Left renal pelvis (tissue), 4 donors: ENCODE measurements at places on chromosomes 6 and 20. TPM values are rescaled to one million over a fixed set of nuclear protein-coding genes. Genes with fewer than 3 reads are reported as not detected.
A peak's percentile ranks its signal among the peaks of the same experiment; 100 is the strongest.

GRCh38 chr6:87661016-87661415, 41.0 kb downstream of the AKIRIN2 start:
- no peak for DNase-seq

DNA sequence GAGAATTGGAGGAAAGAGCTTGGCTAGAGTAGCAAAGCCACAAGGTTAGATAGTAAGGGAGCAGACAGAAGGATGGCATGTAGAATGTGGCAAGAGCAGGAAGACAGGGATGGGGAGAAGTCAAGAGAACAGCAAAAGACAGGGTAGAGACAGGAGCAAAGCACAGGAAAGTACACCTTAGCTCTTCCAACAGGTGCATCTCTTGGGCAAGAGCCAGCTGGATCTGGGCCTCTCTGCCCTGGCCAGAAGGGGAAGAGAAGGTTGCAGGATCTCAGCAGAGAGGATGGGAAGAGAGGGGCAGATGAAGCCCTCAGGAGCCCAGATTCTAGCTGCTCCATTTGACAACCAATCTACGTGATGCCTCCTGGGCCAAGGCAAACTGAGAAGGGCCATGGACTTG, 16.7 kb downstream of the SCUBE3 start:
- DNase-seq = no peak

DNA sequence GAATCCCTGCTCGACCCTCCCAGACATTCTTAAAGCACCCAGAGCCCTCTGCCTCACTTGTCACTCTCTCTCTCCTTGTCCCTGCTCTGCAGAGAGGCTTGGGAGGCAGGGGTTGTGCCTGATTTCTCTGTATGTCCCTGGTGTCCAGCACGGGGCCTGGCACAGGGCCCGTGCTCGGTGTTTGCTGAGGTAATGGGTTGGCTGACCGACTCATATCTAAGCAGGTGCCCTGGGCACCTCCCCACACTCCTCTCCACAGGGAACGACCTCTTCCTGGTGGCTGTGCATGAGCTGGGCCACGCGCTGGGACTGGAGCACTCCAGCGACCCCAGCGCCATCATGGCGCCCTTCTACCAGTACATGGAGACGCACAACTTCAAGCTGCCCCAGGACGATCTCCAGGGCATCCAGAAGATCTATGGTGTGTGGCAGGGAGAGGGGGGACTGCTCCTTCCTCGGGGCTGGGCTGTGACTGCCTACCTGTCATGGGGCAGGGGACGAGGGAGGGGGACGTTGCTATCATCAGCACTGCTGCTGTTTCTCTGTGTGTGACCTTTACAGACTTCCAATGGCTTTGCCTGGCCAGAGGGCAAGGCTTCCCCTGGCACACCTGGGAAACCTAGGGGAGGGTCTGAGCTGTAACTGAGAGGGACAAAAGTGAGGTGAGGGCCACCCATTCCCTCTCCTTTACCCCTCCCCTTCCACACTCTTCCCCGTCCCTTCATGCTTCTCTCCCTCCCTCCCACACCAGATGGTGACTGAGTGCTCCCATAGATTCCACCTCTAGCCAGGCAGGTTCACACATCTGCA, 14.2 kb downstream of the MMP24OS start:
- DNase-seq = no peak

DNA sequence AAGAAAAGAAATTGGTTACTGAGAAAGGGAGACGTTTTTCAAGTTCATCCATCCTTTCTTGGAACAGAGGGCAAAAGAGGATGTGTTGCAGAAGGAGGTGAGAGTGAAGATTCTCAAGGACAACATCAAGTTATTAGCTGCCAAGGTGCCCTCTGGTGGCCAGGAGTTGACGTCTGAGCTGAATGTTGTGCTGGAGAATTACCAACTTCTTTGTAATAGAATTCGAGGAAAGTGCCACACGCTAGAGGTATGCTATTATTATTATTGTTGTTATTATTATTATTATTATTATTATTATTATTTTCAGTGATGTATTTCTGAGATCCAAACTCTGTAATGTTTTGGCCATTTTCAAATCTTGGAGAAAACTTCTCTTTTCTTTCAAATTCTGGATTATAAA, 197.0 kb downstream of the UTRN start:
- peak; percentile 60 for DNase-seq

DNA sequence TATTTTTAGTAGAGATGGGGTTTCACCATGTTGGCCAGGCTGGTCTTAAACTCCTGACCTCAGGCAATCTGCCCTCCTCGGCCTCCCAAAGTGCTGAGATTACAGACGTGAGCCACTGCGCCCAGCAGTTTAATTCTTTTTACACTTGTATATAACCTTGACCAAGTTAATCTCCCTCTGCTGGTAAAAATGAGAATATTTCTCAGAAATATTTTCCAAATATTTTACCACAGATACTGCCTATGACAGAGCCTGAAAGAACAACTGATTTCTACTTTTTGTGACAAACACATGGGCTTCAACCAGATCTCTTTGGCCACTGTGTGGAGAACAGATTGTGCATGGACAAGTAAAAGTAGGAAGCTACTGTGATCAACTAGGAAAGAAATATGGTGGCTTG, 21.2 kb upstream of the NHSL1 start:
- DNase-seq = no peak

- DNase-seq = peak; percentile 33
Observed at GRCh38 chr6:73854998-73855718, 159.2 kb downstream of the CD109 start.

- DNase-seq = no peak
Observed at GRCh38 chr20:38127920-38128528, 37.0 kb downstream of the TGM2 start.

The CALHM5 gene
- 4.3 TPM for polyA plus RNA-seq

GRCh38 chr20:3121271-3121911, 36.9 kb upstream of the AVP start:
- DNase-seq = no peak

DNA sequence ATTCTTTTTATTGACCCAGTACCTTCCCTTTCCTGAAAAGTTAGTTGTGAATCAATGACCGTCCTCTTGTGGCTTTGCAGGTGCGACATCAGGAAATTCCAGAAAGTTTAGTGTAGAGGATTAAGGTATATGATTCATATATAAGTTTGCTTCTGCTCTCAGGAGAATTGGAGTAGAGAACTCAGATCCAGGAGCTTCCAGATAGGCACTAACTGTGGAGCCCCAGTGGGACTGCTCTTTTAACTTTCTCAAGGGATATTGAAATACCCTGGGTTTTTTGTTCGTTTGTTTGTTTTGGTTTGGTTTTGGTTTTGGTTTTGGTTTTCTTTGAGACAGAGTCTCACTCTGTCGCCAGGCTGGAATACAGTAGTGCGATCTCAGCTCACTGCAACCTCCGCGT, 9.5 kb downstream of the TAAR2 start:
- no peak for DNase-seq

DNA sequence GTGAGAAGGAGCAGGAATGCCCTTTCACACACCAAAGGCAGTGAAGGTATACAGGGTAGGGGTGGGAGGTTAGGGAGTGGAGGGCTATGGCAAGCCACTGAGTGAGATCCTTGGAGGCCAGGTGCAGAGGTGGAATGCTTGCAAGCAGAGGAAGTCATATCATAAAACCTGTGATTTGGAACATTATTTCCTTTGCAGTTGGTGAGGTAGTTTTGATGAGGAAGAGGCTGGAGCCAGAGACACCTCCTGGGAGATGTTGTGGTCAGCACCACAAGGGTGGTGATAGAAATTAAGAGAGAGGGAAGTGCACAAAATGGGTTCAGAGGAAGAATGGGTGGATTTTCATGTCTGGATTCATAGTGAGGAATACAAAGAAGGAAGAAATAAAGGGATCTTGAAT, 73.0 kb downstream of the PLCB4 start:
- no peak for DNase-seq

DNA sequence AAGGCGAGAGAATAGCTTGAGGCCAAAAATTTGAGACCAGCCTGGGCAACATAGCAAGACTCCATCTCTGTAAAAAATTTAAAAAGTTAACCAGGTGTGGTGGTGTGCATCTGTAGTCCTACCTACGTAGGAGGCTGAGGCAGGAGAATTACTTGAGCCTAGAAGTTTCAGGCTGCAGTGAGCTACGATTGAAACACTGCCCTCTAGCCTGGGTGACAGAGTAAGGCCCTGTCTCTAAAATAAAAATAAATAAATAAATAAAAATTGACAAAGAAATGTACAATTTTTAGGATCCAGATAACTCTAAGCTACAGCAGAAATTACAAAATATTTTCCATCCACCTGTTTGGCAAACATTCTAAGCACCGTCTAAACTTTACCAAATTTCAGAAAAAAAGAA, 941.0 kb upstream of the ADGRB3 start:
- no peak for DNase-seq

GRCh38 chr6:7185561-7185960, 77.8 kb downstream of the RREB1 start:
- DNase-seq = no peak

- DNase-seq = no peak
Observed at GRCh38 chr6:4351520-4352321, 216.3 kb upstream of the ECI2 start.

DNA sequence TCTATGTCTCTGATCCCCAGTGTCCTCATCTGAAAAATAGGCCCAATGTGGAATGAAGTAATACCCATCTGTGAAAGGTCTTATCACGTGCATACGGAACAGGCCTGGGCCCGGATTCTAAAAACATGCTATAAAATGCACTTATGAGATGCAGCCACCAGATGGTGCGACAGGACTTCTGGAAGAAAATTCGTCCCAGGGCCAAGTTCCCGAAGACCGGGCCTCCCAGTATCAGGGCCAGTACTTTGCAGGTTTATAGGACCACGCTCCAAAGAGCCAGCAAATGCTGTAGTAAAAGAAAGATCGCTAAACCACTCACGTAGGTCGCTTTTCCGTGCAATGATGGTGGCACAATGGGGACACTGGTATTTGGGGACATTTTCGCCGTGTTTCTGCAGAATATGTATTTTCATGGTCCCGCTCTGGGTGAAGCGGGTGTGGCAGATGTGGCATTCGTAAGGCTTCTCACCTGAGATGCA, 10.6 kb downstream of the CTCFL start:
- no peak for DNase-seq

DNA sequence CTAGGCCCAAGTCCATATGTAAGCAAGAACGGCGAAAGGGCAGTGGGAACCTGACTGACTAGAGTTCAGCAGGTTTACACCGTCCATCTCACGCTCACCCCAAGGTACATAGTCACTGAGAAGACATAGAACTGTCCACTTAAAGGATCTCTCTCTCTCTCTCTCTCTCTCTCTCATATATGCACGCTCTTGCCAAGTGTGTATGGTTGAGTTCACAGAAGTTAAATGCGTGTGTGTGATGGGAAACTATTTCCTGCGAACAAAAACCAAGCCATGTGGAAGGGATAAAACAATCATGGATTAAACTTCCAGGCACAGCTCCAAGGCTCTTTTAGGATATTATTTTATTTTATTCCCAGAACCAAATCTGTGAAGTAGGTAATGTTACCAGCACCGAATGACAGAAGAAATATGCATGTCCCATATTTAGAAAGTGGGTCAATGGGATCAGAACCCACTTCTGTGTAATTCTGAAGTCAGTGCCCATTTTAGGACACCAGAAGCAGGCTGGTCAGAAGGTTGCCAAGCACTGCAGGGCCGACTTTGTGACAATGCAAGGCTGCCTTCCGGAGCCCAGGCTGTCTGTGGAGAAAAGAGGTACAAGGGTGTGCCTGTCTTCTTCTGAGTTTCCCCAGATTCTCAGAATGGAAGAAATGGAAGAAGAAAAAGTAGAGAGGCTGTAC, 49.2 kb upstream of the MAP7 start:
- DNase-seq = no peak

- DNase-seq = no peak
Observed at GRCh38 chr6:168222115-168223043, 97.2 kb downstream of the DACT2 start.

The ABHD16B gene
- not detected for polyA plus RNA-seq

DNA sequence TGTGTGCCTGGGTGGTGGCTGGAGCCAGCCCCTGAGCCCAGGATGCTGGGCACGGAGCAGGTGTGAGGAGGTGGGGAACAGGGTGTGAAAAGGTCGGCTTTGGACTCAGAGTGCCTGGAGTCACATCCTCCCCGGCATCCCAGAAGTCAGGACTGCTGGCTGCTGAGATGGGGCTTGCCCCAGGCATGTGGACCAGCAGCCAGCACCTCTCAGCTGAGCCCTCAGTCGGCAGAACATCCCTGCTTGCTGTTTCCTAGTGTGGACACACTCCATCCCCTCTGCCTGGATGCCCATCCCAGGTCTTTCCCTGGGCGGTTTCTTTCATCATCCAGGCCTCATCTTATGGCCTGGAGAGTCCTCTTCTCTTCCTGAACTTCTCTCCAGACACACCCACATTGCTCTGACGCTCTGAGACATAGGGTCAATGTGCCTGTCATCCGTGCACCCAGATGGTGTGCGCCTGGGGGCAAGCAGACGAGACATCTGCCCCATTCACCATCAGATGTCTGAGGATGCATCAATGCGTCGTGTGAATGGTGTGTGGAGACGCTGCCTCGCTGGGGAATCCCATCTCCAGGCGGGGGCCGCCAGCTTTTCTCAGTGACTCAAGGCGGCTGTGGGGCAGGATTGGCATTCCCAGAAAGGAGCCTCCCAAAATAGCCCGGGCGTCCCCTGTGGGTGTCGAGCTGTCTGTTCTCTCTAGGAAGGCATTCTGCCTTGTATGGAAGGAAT, 104.2 kb downstream of the SYCP2 start:
- no peak for DNase-seq

The TAF8 gene
- polyA plus RNA-seq = 23.7 TPM

DNA sequence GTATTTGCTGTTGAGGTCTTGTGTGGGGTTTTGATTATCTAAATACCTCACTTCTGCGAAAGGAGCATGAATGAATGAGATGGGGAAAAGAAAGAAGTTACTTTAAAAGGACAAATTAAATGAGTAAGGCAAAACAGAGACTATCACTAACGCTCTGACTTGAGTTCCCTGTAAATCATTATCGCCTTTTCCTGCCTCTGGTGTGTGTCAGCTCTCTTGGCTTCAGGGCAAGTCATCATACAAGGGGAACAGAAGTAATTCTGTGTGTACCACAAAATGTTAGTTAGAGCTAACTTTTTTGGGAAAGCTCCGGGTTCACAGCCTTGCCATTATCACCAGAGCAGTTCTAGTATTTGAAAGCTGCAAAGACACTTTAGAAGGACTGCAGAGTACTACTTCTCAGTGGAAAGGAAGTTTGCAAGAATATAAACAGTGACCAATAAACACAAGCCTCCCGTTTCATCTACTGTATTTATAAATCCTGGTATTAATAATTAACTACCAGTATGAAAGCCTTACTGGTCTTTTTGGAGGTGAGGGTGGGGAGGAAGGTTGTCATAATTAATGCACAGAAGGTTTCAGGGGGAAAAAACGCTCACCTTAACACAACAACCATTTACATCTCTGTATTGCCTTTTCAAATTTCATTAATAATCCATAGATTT, 1.2 kb downstream of the DZANK1 start:
- DNase-seq = no peak

DNA sequence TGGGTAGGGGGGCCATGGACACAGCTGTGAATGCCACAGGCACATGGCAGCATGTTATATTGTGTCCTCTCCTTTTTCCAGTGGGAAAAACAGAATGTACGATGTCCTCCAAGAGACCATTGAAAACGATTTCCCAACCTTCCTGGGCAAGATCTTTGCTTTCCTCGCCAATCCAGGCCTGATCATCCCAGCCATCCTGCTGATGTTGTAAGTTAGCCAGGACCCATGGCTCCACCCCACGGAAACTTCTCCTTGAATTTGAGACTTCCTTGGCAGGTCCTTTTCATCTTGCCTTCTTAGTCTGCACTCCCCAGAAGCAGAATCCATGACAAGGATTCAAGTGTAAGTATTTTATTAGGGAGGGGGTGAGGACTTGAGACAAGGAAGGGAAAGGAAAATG, 28.2 kb upstream of the NOP56 start:
- no peak for DNase-seq

The SAMD3 gene
- 1.1 TPM for polyA plus RNA-seq

GRCh38 chr20:58148891-58149290, 79.6 kb downstream of the ANKRD60 start:
- no peak for DNase-seq
